ENCODE measurements at places on chromosomes 6 and 20.

GRCh38 chr6:5199702-5200101, 61.0 kb downstream of the LYRM4 start:
- DNase-seq = no peak

DNA sequence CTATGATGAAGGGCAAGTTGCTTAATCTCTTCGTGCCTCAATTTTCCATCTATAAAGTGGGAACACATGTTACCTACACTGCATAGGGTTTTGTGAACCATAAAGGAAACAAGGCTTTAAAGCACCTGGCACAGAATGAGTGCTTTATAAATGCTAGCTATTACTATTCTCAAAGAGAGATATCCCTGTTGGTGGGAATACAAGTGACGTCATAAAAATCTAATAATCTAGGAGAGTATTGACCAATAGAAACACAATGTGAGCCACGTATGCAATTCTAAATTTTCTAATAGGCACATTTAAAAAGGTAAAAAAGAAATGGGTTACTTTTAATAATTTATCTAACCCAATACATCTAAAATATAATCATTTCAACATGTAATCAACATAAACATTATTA, 316.4 kb downstream of the PTPRT start:
- DNase-seq = no peak

DNA sequence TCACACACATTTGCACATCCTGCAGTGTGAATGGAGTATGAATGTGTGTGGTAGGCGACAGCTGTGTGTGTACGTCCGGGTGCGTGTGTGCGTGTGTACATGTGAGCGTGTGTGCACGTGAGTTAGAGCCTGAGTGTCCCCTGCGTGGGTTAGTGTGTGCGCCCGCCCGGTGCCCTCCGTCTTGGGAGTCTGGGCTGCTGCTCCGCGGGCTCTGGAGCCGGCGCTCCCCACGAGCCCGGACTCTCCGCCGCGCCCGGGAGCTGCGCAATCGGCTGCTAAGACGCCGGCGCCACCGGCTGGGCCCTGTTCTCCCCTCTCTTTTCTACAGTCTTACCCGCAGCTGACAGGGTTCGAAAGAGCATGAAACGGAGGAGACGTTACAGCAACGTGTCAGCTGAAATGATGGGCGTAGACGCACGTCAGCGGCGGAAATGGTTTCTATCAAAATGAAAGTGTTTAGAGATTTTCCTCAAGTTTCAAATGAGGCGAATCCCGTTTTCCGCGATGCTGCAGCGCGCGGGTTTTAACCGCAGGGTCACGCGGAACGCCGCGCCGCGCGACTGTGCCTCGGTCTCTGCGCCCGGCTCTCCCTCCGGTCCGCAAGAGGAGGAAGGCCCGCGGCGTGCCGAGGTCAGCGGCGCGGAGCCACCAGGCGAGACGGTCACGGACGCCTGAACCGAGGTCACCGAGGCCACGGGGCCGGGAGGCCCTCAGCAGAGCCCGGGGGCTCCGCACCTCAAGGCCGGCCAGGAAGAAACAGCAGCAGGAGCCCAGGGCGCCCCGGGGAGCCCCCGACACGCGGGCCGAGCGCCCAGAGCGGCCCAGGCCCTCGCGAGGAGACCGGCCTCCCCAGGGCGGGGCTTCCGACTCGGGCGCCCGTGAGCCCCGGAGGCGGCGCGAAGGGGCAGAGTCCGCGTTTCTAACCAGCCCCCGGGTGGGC, 95.3 kb upstream of the BHLHE23 start:
- peak; percentile 59 for DNase-seq

DNA sequence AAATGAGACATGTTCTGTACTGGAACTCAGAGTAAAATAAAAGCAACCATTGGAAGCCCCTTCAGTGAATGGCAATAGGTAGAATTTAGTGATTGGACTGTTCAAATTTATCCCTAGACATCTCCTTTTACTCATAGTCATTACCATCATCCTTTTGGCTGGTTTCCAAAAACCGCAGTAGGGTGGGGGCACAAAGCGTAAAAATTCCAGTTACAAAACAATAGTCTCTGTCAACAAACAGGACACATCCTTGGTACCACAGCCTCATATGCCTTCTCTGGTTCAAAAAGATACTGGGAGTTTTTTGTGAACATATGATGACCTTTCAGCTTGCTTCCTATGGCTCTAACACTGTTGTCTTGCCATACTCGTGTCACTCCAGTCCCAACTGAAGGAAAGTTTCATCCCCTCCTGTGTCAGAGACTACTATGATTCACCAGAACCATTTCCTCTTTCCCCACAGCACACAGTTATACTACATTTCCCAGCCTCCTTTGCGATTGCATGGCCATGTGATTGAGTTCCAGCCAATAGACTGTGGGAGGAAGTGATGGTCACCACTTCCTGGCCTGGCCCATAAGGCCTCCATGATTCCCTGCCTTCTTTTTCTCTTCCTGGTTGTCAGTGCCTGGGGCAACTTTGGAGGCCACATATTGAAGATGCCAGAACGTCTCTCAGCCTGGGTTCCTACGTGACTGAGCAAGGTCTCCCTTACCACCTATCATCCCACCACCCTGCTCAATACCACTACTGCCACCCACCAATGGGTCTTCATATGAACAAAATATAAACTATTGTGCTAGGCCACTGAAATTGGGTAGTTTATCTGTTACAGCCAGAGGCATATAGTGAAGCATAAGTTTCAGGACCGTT, 162.4 kb downstream of the ID4 start:
- DNase-seq = peak; percentile 38

- no peak for DNase-seq
These were observed 129.4 kb upstream of the NAA20 start for GRCh38 chr20:19887556-19888268.

DNA sequence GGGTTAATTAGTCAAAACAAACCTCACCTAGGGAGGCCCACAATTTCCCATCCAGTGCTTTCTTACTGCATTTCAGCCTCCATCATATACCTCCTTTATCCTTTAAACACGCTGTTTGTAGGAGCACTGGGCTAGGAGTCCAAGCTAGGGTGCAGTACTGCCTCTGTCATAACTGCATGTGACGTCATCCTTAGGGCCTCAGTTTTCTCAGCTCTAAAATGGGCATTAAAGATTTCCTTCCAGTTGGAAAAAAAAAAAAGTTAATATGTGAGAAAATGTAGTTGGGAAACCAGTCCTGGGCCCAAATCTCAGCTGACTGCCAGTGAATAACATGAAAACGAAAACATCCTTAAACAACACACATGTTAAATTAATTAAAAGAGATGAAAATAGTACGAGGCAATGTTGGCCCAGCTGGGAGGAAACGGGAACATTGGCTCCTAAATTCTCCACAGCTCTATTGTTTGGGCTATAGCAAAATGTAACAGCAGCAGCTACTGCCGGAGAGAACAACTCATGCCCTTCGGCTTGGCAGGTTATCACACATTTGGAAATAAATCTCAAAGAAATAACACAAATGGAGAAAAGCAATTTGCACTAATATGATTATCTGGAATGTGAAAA, 79.9 kb upstream of the CCDC167 start:
- DNase-seq = no peak

- no peak for DNase-seq
These were observed 15.4 kb downstream of the FKBP1A start for GRCh38 chr20:1377341-1377871.

DNA sequence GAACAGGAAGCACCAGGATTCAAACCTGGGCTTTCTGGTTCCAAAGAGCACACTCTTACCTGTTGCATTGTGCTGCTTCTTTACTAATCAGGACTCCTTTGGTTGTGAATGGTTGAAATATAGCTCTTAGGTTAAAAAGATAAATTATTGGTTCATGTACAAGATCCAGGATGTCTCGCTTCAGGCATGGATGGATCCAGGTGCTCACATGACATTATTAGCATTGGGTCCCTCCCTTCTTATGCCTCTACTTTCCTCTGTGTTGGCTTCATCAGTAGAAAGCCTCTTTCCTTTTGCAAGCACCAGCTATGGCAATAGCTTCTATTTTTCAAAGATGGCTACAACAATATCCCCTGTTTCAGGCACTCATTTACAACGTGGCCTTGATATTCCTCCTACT, 217.7 kb upstream of the SULF2 start:
- no peak for DNase-seq
